ENCODE measurements at places on chromosomes 12 and 14.

DNA sequence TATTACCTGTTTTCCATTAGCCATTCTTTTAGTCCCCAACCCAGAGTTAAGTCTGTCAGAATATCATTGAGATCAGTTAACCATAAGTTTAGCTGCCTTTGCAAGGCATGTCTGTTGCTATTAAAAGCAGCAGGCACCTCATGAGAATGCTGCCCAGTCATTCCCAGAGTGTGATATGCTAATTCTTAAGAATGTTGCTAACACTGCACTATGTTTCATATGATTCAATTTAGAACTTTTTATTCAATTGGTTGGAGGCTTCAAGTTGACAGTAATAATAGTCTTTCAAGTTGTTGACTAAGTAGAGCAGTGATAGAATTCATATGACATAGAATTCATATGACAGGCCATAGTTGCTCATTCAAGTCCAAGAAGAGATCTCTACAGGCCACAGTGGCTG, 292.3 kb downstream of the FUT8 start:
- peak; percentile 4 for DNase-seq

DNA sequence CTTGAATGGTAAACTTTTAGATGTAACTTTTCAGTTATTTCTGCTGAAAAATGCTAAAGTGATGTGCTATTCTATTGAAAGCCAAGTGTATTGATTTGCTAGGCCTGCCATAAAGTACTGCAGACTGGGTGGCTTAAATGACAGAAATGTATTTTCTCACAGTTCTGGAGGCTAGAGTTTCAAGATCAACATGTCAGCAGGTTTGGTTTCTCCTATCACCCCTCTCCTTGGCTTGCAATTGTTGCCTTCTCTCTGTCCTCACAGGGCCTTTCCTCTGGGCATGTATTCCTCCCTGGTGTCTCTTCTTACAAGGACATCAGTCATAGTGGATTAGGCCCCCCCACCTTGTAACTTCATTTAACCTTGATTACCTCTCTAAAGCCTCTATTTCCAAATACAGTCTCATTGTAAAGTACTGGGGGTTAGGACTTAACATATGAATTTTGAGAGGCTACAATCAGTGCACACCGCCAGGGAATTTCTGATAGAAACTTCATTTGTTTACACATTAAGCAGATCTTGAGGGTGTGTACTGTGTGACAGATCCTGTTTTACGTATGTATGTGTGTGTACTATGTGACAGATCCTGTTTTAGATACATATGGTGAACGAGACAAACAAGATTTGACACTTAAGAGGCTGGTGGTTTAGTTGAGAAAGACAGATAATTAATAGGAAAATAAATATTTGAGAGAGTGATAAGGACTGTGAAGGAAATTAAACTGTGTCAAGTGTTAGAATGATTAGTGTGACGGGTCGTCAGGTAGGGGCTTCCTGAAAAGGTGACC, 49.5 kb downstream of the ADIPOR2 start:
- DNase-seq, result no peak

- DNase-seq, result peak; percentile 25
Measured at GRCh38 chr12:99334285-99335056, 313.1 kb upstream of the GARIN6 start.

DNA sequence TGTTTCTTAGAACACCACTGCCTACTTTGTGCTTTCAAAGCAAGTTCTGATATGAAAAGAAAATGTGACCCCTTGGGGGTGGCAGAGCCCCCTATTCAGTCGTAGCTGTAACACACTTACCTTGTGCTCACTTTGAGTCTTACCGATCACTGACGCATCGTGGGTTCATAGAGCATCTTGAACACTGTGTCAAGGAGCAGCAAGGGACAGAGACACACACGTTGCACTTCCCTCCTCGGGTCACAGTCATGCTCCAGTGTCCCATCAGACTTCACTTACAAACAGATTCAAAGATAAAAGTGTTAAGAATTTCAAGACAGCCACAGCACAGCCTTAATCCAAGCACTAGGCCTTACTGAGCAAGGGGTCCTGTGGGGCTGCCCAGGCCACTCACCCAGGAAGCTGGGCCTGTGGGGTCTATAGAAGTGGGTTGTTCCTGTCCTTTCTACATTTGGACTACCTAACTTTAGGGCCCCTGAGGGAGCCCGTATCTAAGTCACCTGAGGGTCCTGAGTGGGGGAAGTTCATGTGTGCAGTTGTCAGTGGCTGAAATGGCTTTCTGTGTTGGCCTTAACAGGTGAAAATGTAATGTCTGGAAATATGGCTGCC, 75.4 kb upstream of the BDKRB2 start:
- no peak for DNase-seq

DNA sequence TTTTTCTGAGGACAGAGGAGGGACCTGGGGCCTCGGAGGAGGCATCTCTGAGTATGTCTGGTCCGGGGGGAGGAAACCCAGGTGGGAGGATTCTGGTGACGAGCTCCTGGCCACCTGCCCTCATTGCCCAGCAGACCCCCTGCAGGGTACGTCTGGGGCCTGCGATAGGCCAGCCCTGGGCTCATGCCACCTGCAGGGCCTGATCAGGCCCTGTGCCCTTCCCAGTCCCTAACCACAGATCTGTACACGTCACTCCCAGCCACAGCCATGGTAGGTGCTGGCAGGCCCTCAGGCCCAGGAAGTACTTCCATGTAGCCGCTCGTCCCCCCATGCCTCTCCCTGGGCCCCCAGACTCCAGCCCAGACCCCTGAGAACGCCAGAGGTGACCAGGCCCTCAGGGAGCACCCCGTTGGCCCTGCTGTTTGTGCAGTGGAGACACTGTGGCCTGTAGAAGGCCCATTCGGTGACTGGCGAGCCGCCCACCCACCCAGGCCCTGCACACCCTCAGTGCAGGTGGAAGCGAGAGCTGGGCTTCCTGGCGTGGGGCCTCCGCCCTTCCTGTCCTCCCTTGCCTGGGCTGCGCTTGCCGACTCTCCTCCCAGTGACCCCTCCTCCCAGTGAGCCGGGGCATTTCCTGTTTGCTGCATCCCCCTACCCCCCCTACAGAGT, 5.7 kb downstream of the INF2 start:
- no peak for DNase-seq

DNA sequence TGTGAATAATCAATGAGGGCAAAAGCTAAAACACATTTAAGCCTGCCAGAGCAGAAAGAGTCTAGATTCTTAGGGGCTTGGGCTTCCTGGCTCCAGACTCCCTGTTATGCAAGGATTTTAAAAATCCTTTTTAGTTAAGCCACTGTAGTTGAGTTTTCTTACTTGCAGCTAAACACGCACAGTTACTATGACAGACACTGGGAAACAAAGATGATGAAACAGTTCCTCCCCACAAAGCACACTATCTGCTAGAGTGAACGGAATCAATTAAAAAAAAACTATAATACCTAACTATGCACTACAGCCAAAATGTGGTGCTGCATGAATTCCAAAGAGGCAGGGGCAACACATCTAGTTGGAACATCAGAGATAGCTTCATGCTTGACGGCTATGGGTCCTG, 28.2 kb downstream of the RPS6KA5 start:
- no peak for DNase-seq

DNA sequence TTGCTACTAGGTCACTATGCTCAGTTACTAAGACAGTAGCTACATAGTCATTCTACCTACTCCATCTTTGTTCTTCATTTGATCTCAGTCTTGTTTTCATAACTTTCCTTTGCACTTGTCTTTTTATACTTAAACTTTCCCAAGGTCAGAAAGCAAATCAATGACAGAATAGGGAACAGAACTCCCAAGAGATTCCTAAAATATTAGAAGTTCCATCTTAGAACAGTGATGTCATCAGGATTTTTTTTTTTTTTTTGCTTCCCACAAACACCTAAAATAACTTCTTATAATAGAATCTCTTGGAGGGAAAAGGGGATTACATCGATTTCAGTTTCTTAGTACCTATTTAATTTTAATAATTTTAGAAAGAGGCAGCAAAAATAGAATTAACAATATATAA, 65.8 kb downstream of the NTN4 start:
- no peak for DNase-seq

- no peak for DNase-seq
Measured at GRCh38 chr14:50670866-50671256, 2.8 kb upstream of the SAV1 start.

All from LHCN-M2 (cell line).